ENCODE measurements at places on chromosomes 2 and 18.

DNA sequence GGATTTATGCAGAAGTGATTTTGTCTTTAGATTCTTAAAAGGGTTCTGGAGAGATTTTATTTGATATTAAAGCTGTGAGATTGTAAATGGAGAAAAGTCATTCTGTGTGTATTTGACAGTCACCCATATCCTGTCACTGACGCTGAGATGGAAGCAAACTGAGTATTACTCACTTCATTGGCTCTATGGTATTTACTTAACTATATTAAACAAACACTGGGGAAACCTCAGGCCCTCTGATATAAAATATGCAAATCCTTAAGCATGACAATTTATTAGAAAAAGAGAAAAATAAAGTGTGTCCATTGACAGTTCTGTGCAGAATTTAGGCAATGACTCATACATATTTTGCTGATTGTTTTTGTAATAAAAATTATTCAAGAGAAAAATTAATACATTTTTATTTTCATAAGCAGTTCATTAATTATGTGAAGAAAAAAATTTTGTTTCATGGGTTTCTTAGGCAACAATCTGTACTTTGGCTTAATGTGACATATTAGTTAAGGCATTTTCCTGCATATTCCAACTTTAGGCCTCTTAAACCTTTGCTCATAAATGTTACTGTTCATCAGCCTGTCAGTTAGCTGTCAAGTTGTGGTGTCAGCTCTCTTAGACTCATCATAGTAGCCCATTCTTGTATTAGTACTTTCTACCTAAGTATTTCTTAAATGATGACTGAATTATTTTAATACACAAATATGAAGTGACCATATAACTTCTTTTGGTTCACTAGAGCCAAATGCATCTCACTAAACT lies 99.9 kb downstream of the PARD3B start:
- DNase-seq: no peak

GRCh38 chr2:50865235-50865634 lies 166.7 kb downstream of the NRXN1 start:
- no peak for DNase-seq

GRCh38 chr18:42274488-42275137 lies 319.6 kb downstream of the PIK3C3 start:
- no peak for DNase-seq

- no peak for DNase-seq
Measured at GRCh38 chr2:98715812-98716451, 15.0 kb downstream of the MGAT4A start.

- DNase-seq: peak; percentile 47
Measured at GRCh38 chr2:63840081-63840784, 1.5 kb upstream of the UGP2 start.

GRCh38 chr2:25453199-25453905 lies 111.6 kb upstream of the DNMT3A start:
- no peak for DNase-seq

DNA sequence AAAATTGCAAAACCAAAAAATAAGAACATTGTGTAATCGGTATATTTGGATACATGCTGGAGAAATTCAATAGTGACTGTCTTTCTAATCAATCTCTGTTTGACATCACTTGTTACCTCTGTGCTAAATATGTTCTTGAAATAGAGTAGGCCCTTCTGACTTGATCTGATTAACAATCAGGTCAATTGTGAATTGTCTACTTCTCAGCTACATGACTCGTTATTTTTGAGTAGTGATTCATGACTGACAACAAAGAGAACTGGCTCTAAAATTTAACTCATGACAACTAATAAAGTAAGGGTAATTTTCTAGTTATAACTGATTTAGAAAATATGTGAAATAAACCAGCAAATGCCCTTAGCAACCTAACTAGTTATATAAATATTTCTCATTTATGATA lies 312.1 kb downstream of the TMX3 start:
- DNase-seq: no peak

DNA sequence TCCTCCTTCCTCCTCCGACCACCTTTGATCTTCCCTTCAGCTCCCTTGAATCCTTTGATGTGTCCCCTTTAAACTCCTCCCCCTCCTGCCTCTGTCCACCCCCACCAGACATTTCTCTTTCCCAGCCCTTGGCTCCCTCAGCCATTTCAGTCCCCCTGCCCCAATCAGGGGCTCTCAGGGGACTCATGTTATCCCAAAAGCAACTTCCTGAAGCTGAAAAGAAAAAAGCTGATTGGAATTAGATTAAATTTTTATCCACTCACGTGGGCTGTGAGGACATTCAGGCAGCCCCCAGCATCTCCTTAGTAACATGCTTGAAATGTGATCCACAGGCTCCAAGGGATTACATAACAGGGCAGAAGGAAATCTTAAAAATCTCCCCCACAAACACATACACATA lies 81.3 kb downstream of the NEURL3 start:
- DNase-seq: no peak

GRCh38 chr2:26438926-26439325 lies 37.2 kb downstream of the DRC1 start:
- DNase-seq: no peak

DNA sequence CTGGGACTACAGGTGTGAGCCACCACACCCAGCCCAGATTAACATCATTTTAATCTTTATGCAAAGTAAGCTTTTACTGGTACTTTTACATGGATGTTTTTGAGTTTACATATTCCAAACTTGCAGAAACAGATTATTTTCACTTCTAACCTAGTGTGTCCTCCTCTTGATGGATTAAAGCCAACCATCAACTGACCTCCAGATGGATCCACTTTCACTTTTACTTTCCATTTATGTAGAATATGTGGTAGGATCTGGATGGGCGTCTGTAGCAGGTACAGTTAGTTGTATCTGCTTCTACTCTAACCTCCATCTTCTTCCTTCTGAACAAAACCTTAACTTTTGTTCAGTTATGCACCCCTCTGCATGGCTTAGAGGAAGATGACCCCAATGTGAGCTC lies 264.1 kb downstream of the CDH20 start:
- DNase-seq: no peak

GRCh38 chr2:2847209-2847676 lies 516.2 kb upstream of the MYT1L start:
- no peak for DNase-seq

Measured in GDM1 (cell line).